ENCODE measurements at places on chromosomes 3 and 15.
A peak's percentile ranks its signal among the peaks of the same experiment; 100 is the strongest.

DNA sequence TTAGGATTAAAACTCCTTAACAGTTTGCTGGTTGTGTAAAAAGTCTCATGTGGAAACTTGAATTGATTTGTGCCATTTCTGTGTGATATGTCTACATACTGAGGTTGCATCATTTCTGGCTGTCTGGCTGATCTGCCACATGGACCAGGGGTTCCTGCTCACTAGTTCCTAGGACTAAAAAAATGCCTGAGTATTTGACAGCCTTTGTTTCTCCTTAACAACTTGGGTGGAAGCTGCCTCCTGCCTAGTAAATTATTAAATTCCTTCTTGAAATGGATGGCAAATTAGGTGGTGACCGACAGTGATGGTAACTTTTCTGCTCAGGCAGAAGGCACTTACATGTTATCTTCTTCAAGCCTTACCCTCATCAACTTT lies 226.9 kb upstream of the MRPL3 start:
- DNase-seq, result no peak

GRCh38 chr15:57306161-57306943 lies 70.0 kb upstream of the CGNL1 start:
- peak; percentile 94 for DNase-seq

DNA sequence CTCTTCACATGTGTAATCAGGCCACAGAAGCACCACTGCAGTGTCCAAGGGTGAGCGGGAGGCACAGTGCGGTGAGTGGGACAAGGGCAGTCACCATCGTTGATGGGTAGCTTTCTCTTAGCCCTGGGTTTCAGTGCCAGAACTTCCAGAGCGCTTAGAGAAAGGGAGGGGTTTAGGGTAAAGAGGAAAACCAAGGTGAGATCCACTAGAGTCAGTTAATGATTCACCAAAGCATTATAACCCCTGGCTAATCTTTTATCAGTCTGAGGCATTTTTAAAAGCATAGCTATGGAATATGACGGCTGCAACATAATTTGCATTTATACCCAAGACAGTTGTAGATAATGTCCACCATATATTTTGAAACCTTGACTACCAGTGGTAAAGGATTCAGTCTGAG lies 94.8 kb downstream of the SHQ1 start:
- DNase-seq, result no peak

DNA sequence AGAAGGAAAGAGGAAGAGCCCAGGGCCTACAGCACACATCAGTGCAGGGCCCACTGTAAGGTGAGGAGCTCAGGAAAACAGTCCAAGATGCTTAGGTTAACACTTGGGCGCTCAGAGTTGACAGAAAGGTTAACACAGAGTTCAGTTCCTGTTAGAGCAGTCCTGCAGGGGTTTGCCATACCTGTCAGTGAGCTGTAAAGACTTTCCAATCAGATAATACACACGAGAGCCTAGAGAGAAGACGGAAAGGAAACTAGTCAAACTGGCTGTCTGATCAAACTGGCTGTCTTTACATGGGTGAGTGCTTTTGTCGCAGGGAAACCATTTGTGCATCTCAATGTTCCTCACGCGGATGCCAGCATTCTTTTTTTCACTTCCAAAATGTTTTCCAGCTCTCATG lies 61.4 kb upstream of the ARHGEF26 start:
- no peak for DNase-seq

DNA sequence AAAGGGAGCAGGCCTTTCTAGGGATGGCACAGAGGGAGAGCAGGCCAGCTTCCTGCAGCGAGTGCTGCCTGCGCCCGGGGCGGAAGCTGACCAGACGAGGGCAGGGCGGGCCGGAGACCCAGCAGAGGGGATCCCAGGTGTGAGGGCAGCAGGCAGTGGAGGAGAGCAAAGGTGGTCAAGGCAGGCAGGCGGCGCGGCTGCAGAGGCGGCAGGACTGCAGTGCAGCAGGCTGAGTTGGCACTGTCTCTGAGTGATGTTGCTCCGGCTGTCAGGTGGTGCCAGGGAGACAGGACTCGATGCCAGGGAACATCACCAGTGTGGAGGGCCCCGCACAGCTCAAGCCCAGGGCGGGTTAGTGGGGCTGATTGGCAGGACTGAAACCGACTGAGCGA lies 22.3 kb upstream of the PLXNA1 start:
- peak; percentile 58 for DNase-seq

GRCh38 chr3:46663591-46664135 lies 29.8 kb downstream of the ALS2CL start:
- no peak for DNase-seq

DNA sequence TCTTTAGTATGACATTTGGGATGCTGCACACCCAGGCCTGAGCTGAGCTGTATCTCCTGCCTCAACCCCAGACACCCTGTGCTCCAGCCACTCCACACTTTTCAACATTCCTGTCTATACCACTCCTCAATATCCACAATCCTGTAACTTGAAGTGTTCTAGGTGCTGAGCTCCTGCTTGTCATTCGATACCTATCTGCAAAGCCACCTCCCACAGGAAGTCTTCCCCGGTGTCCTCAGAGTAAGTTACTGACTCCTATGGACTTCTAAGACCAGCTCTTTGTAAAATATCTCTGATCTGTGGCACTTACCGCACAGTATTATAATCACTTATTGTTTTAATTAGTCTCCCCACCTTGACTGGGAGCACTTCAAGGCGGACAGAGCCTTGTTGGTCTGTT lies 1.2 kb upstream of the CAV3 start:
- no peak for DNase-seq

DNA sequence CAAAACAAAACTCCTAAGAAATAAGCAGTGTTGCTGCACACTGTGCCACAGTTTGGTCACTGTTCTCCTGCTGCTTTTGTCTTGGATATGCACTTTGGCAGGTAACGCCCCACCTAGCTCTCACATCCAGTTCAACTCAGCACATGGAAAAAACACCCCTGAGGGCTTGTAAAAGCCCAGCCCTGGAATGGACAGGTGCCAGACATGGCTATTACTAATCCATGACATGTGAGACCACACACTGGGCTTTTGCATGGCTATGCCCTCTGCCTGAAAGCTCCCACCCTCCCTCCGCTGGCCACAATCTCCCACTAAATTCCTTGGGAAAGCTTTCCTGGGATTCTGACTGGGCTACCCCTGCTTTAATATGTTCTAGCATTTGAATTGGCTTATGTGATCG lies 24.7 kb upstream of the ZBED2 start:
- DNase-seq, result no peak

- DNase-seq, result peak; percentile 58
Observed at GRCh38 chr3:69085833-69086722, 1.3 kb downstream of the ARL6IP5 start.

- no peak for DNase-seq
Observed at GRCh38 chr3:188825901-188826300, 345.9 kb upstream of the TPRG1 start.

- DNase-seq, result peak; percentile 50
Observed at GRCh38 chr3:189513281-189514117, 117.7 kb upstream of the TP63 start.

DNA sequence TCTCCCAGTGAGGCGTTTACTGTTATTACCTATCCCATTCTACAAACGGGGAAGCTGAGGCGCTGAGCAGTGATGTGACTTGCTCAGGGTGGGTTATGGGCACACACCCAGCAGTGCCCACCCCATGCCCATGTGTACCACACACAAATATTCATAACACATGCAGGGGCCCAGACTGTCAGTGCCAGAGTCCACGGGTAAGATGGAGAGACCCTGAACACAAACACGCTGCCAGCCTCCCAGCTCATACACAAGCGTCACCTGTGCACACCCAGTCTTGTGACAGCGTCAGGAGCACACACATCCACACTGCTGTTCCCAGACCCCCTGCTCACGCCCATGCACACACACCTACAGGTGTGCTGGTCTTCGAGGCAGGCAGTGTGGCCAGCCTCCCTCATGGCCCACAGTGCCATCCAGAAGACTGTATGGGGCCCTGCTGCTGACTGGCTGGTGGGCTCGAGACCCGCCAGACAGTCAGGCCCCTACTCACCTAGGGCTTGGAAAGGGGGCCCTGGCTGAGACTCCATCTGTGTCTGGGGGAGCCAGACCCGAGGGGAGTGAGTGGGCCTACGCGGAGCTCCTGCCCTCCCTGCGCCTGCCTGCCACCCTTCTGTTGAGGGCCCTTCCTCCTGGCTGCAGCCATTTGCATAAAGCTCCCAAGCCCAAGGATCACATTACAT lies 39.4 kb downstream of the DNAJB8 start:
- no peak for DNase-seq

DNA sequence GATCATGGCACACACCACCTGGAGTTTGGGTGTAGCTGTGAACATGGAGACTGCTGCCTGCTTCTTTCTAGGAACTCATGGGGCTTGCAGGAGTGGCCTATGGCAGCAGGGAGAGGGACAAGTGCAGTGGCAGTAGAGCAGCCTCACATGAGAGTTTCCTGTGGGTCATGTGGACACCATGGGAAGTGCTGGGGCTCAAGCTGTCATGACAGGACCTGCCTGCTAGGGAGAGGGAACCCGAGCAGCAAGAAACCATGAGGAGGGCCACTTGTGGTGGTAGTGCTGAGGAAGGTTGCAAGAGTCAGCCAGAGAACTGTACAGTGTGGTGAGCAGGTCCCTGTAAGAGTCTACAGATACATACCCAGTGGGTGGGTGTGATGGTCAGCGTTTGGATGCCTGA lies 73.8 kb upstream of the MRPS22 start:
- DNase-seq, result no peak

- DNase-seq, result peak; percentile 71
Observed at GRCh38 chr15:43133430-43134156, at the start of gene TMEM62. TMEM62 (plus strand) TSS chr15:43133586; CDS start chr15:43133803, 217 bp downstream.

DNA sequence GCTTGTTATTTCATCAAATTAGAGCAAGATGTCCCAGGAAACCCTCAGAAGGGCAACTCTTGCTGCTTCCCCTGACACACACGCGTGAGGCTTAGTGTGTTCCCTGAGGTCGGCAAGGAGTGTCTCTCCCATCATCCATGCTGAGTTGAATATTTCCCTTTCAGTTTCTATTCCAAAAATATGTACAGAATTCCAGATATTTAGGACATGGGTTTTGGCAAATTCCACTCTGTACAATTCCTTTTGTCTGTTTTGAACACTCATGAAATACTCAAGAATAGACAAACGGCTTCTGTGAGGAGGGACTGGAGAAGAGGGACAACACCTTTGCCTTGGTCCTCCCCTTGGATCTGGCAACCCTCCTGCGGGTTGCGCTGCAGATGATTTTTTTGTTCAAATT lies 138.0 kb downstream of the DUT start:
- no peak for DNase-seq

DNA sequence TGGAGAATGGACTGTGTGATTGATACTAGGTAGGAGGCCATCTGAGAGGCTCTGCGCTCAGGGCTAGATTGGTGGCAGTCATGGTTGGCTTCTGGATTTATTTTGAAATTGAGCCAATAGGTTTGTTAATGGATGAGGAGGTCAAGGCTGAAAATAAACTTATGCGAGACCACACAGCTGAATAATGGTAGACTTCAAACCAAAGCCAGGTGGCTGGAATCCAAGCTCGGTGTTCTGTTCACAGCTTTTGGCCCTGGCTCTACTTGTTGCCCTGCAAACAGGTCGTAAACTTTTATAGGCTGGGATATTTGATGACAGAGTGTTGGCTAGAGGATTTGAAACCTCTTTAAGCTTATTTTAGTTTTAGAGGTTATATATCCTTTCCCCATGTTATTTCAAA lies 160.4 kb downstream of the CHL1 start:
- DNase-seq, result no peak

Measured in head of caudate nucleus (tissue), 42 donors.